AG09319 (cell line): ENCODE measurements at places on chromosomes 1 and 21.

DNA sequence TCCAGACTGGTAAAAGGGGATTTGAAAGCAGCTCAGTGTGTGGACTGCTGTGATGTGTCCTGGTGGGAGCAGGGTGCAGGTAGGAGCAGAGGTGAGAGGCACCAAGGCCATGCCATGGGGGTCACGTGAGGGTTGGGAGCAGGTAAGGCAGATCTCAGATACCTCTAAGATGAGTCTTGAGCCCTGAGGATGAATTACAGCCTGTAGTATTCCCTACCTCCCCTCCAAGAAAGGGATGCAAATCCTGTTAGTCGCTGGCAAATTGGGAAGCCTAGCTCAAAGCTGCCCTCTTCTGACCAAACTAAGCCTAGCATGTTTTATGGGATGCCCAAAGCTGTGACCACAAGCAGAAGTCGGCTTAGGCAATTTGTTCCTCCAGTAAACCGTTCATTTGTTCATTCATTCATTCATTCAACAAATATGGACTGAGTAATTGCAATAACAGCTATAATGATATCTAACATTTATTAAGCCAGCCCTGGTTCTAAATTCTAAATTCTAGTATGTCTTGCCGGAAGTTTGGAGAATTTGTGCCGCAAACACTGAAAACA is 3.9 kb upstream of the NUAK2 start:
- DNase-seq = peak; percentile 44

DNA sequence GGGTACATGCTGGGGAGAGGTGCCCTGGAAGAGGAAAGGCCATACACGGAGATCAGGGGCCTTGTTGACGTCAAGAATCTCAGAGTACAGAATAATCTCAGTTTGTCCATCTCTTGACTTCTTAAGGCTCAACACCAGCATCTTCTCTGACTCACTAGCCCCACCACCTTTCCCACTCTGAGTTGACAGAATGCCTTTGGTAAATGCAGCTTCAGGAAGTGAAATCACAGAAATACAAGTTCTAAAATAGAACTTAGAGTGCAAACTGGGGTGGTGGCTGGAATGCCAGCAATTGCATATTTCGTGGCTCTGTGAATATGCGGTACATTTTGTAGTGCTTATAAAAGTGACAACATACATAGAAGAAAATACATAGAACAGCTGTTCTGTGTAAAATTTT is 1.6 kb downstream of the COG2 start:
- DNase-seq = no peak

DNA sequence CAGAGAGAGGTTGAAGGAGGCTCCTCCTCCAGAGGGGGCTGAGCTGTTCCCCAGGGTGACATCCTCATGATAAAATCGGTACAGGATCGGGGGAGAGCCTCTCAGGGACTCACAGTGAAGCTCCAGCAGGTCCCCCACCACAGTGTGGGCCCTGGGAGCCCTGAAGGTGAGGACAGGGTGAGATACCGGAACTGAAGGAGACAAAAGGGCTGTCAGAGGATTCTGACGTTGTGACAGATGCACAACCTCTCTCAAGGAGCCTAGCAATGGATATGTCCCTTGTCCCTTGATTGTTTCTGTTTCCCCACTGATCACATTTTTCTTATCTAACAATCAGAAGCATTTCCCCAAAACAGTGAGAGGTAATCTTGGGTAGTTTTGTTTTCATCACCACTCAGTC is 5.2 kb downstream of the FCRL3 start:
- no peak for DNase-seq

DNA sequence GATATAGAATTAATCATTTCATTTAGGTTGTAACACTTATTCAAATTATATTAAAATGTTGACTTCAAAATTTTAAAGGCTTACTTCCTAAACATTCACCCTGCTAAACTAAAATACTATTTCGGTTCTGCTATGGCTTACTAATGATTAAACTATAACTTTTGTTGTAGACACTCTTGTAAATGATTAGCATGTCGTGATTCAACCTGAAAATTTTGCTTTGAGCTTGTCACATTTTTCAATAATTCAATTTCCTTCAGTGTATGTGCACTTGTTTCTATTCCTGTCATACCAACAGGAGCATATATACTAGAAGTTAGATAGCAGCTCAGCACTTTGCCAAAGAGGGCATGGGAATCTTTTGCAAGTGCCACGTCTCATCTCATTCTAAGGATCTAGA is 1018.8 kb downstream of the AMY1C start:
- DNase-seq = no peak

DNA sequence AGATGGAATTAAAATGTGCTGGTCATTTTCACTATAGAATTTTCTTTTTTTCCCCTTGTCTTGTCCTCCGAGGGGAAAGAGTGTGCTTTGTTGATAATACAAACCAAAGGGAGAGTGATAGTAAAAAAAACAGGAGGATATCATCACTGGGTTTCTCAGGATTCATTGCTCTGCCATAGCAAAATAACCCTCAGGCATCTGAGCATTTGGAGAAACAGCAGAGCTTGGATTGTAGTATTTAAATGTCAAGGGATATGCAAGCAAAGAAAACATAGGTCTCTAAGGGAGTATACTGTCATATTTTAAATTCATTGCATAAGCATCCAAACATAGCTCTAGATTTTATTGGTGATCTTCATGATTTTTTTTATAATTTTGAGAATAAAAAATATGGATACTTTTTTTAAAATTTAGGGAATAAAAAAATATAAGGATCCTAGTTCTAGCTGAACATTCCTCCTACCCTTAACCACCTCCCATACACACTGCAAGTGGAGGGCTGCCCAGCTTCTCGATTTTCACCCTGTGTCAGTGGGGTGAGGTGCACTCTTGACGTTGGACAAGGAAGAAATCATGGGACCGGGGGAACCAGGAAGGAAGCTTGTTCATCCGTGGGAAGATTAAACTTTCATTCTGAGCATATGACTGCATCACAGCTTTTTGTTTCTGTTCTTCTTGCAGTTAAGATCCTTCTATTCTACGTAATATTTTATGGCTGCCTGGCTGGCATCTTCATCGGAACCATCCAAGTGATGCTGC is 4.4 kb downstream of the ATP1B1 start:
- no peak for DNase-seq

DNA sequence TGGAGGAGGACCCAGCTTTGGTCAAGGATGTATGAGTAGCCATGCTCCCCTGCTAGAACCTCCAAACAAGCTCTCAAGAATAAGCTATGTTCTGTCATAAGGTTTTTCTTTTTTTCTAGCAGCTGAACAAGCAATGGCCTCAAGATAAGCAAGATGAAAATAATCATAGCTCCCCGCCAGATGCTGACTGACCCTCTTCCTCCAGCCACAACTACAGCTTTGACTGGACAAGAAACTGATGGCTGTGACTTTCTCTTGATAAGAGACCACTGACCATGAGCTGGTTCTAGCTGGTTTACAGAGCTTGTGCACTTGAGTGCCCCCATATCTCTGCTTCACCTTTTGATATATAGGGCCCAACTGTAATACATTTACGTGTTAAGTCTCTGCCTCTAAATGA is 38.2 kb upstream of the PARP1 start:
- DNase-seq = no peak

DNA sequence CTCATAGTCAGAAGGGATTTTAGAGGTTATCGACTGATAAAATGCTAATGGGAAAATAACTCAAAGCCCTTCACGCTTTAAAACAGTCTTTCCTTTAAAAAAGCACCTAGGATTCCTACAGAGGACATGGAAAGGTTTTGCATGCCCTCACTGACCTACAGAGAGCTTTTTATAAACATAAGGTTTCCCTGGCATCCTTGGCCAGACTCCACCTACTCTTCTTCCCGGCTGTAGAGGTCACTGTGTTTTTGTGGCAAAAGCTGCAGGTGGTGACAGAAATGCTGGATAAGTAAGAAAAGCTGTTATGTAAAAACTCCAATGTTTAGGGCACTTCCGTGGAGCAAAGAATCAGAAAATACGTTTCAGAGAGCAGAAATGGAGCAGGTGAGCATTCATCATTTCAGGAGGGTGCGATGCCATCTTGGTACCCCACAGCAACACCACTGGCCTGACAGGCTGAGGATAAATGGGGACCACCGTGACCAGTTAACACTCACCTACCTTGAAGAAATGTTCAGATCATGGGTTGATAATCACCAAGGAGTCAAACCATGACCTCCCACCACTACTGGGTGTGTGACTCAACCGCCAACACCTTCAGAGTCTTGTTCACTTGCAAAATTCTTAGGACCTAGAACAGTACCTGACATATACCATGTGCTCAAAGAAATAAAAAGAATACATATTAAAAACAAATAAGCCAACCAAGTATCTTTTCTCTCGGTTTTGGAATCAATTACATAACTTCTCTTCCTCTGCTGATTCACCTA is 46.6 kb downstream of the SSBP3 start:
- no peak for DNase-seq

GRCh38 chr21:45857761-45858160 is 123.8 kb upstream of the COL6A1 start:
- DNase-seq = no peak

DNA sequence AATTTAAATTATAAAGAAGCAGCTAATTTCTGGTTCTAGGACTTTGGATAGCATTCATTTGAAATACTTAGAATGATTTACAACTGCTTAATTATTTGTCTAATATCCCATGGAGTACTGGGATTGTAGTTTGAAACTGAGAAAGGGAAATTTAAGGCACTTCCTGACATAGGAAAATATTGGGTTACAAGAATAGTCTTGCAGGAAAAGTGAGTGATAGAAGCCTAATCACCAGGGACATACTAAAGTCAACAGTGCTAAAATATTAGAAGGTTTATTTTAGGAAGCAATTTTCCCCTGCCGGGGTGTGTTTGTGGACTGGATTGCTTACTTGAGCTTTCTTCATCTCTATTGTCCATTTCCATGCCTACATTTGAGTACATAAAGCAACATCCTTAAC is 661.6 kb downstream of the ADGRL2 start:
- DNase-seq = no peak

DNA sequence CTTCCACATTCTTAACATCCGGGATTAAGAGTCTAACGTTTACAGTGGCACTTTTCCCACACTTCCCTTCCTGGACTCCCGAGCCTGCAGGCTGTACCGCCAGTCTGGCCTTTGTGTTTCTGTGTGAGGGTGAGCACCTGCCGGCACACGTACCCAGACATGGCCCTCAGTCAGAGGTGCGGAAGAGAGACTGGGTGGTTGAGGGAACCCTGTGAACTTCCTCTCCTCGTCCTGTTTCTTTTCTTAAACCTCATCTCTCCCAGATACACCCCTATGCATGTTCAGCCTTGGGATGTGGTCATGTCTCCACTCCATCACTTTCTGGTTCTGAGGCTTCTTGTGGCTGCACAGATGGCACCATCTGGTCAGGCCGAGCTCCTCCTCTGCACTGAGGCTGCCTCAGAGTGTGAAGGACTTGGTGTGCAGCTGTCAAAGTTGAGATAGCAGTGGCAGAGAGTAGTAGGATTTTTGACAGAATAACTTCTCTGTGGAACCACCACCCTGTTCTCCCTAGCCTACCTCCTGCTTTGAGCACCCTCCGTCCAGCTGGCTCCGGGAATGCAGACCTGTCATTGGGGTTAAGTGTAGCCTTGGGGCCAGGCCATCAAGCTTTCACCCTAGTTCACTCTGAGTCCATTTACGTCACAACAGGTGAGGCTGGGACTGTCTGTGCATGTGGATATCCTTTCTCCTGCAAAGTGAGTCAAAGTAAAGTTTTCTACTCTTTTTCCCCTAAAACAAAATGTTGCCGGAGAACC is 31.4 kb downstream of the VASH2 start:
- no peak for DNase-seq

DNA sequence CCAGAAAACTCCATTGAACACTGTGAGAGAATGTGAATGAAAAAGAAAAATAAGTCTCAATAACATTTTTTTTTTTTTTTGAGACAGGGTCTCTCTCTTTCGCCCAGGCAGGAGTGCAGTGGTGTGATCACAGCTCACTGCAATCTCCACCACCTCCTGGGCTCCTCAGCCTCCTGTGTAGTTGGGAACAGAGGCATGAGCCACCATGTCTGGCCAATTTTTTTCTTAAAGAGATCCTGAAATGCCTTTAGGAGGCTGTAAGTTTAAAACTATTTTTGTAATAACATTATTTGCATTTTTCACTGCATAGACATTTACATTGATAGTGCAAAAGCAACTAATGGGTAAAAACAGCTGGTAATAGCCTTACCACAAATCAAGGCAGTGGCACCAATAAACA is 35.3 kb downstream of the GDAP2 start:
- DNase-seq = no peak

DNA sequence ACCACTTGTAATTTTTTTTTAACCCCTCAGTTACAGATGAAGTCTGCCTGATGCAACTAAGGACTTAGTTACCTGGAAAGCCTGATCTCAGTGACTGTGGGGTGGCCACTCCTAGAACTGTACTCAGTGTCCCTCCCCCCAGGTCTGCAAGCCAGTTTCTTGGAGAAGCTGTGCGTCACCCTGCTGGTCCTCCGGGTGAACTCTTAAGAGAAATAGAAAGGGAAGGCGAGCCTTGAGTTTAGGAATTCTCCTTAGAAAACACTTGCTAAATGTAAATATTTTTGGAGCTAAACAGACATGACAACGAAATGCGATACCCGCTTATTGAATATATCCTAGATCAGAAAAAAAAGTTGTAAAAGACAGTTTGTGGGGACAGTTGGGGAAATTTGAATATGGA is 730 bp downstream of the SLC16A4 start:
- DNase-seq = peak; percentile 76

DNA sequence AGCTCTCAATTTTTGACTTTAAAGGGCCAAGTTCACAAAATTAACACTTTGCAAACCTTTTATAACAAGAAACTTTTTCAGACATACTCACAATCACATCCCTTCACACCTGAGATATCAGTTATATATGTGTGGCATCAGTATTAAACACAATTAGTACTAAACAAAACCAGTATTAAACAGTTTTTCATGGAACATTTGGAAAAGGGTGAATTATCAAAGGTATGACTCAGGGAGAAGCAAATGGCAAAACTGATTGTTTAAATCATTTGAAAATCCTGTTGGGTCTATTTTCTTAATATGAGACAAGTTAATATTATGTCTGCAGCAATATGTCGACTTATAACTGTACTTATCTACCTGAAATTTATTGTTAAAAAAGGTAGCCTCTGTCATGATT is 587.3 kb downstream of the NEGR1 start:
- no peak for DNase-seq

DNA sequence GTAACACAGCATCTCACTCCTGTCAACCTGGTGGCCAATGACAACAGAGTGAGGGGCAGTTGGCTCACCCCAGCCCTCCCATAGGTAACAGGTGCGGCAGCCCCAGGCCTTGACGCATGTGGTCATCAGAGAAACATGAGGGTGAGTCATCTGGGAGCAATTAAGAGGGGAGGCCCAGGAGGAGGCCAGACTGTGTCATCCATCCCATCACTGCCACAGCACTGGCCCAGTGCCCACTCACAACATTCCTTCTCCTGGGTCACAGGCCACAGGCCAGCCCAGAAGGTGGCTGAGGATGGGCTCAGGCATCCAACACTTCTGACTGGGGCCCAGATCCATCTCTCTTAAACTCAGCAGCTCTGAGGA is 17.1 kb downstream of the TEX35 start:
- no peak for DNase-seq
